Large intestine (tissue), 12 donors: ENCODE measurements at places on chromosomes 11 and 22.

DNA sequence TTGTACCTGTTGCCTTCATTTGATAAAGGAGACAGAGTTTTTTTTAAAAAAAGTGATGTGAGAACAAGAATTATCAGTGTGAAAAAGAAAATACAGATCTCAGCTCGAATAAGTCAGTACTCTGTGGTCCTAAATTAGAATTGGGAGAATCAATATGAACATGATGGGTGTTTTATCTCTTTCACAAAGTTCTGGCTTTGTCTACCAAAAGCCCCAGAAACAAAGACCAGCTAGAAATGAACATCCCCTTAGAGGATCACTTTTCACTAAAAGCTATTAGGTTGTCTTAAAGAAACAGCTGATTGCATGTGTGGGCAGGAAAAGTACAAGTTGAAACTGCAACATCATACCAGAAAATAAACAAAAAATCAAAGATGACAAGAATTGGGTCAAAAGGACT is 8.4 kb upstream of the ST14 start:
- DNase-seq = no peak

GRCh38 chr11:46582588-46582987 is 11.2 kb downstream of the AMBRA1 start:
- no peak for DNase-seq

DNA sequence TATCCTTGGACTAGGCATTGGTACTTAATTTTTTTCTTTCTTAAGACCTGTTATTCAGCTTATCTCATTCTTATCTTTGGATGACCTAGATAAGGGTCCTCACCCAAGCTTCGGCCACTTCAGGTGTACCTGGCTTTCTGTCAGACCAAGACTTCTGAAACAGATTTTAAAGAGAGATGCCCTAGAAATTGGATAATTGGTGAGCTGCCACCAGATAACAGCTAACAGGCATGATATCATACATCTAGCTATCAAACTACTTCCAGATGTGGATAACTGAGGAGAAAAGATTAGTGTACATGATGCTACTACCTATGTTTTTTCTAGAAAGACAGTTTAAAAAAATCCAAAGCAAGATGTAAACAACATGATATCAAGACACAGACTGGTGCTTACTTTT is 52.9 kb downstream of the FZD4 start:
- DNase-seq = no peak

GRCh38 chr11:23284631-23285030 is 424.4 kb upstream of the CCDC179 start:
- no peak for DNase-seq

- DNase-seq = no peak
These were observed 2161.4 kb upstream of the RAG2 start for GRCh38 chr11:38759394-38759793.

DNA sequence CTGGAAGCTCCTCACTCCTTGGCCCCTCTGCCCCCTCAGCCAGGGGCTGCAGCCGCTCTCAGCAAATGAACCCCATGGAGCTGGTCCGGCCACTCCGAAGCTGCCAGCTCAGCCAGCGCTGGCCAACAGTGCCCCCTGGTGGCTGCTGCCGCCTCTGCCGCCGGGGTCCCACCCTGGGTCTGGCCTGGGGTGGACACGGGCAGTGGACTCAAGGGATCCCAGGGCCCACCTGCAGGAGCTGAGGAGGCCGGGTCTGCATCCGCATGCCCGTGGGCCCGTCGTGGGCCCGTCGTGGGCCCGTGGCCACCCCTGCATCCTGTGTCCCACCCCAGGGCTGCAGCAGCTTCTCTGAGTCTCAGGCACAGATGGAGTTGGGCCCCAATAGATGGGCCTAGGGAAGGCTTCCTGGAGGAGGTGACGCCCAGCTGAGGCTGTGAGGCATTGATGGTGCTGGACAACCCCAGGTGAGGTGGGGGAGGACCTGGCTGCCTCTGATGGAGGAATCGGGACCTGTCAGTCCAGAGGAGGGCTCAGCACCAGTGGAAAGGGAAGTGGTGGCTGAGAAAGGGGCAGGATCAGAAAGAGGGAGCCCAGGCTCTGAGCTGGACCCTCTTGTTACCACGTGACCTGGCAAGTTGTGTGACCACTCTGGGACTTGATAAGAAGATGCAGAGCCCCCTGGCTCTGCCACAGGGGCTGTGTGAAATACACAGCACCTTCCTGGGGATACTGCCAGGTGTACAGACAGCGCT is 522.3 kb downstream of the BRD1 start:
- DNase-seq = peak; percentile 38

- DNase-seq = no peak
These were observed 299.9 kb downstream of the DCDC1 start for GRCh38 chr11:31069447-31070205.
